ENCODE measurements at places on chromosomes 7 and 10.

- peak; percentile 91 for DNase-seq
These were observed 67.5 kb downstream of the PFKFB3 start for GRCh38 chr10:6269953-6270867.

GRCh38 chr7:137335814-137336213 lies 7.7 kb downstream of the PTN start:
- DNase-seq, result peak; percentile 5

- no peak for DNase-seq
These were observed 71.8 kb downstream of the SEMA3D start for GRCh38 chr7:85115006-85115405.

DNA sequence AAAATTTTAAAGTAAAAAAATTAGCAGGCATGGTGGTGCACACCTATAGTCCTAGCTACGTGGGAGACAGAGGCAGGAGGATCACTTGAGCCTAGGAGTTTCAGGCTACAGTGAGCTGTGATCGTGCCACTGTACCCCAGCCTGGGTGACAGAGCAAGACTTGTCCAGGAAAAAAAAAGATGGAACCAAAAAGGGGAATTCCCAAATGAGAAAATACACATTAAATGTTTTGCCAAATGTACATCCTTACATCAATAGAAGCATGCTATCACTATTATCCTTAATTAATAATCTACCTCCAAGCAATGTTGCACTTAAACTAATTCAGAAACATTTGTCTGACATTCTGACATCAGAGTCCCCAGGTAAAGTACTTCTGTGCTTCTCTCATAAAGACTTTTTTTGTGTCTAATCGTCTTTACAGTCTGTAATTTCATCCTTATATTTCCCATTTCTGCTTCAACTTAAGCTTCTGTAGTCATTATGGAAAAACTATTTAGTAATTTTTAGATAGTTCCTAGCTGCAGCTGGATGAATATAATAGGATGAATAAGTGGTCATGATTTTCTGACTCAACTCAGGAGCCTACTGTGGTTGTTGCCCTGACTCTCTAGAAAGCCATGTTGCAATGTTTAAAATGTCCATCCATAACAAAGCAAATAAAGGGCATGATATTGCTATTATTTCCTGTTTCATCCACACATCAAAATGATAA lies 57.7 kb downstream of the MYPN start:
- DNase-seq, result no peak

DNA sequence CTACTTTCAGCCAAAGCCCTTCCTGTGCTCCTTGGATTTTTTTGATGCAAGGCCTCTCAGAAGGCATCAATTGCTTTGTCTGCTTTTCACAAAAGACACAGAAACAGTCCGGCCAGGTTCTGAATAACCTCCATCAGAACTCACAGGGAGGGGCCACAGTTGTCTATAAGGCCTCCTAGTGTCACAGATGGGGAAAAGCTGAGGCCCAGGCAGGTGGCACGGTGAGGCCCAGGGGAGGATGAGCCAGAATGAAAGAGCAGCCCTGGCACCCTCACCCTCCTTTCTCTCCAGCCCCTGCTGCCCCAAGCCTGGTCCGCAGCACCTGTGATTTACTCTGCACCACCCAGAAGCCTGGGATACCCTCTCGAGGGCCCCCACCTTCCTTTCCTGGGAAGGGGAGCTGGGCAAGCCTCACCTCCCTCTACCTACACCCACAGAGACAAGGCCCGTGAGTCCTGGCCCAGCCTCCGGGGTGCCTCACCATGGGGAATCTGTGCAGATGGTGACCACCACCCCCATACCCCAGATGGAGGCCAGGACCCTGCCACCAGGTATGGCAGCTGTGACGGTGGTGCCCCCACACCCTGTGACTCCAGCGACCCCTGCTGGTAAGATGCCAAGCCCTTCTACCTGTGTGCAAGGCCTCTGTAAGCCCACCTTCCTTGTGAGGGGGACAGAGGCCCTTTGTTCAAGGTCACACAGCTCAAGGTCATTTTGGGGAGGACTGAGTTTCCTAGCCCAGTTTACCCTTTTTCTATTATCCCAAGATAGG lies 26.2 kb upstream of the ZNF467 start:
- DNase-seq, result peak; percentile 46

DNA sequence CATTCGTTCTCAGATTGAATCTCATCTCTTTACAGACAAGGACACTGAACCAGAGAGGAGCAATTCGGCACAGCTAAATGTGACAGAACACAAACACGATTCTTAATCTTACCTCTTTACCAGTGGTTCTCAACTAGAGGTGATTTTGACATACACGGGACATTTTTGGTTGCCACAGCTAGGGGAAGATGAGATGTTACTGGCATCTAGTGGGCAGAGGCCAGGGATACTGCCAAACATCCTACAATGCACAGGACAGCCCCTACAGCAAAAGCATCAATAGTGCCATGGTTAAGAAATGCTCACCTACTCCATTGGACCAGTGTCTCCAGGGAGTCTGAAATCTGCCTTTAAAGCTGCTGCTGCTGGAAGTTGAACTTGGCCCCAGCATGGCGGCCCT lies 27.3 kb downstream of the PDE1C start:
- DNase-seq, result no peak

GRCh38 chr7:107924841-107925504 lies 34.0 kb downstream of the DLD start:
- peak; percentile 7 for DNase-seq

DNA sequence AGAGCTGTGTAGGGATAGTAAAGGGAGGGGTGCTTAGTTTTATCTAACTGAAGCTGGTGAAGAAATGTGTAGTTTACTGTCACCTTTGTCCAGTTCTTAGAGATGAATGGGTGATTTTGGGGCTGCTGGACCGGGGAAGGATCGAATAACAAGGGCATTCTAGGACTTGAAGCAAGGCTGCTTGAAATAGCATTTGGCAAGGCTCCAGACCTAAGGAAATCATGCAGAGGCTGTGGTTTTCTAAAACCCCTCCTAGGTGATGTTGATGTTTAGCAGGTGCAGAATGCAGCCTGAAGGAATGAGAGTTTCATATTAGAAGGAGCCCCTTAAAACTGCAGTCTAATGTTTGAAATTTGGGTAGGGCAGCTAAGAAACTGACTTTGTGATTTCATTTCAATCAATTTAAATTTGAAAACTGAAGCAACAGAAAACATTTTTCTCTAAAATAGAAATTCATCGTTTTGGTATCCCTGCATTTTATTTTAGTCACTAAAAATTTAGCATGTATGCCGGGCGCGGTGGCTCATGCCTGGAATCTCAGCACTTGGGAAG lies 68.5 kb downstream of the TET1 start:
- no peak for DNase-seq

- no peak for DNase-seq
These were observed 502.6 kb downstream of the ADRA2A start for GRCh38 chr10:111579473-111579872.

- DNase-seq, result no peak
These were observed 218.7 kb downstream of the GALNT17 start for GRCh38 chr7:71350680-71351079.

DNA sequence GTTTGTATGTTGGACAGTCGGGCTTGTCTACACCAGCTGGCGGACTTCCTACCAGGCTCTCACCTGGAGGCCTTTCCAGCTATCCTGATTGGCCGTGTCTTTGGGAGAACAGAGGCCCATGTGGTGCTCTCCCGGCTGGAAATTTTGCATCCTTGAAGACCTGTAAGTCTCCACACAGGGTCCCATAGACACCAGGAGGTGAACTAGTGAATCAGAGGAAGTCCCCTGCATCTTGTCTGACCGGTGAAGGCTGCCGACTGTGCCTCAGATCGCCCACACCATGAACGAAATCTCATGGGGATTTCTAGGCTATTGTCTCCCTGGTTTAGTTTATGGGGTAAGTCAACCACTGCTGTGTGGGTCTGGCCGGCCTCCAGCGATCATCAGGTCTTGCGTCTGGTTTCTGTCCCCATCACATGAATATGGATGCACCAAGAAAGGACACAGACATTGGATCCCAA lies 108.4 kb upstream of the LYZL2 start:
- DNase-seq, result no peak

GRCh38 chr7:64755865-64756264 lies 38.4 kb upstream of the ZNF138 start:
- DNase-seq, result no peak

- no peak for DNase-seq
These were observed 1066.5 kb downstream of the TYW1 start for GRCh38 chr7:68063171-68063570.

DNA sequence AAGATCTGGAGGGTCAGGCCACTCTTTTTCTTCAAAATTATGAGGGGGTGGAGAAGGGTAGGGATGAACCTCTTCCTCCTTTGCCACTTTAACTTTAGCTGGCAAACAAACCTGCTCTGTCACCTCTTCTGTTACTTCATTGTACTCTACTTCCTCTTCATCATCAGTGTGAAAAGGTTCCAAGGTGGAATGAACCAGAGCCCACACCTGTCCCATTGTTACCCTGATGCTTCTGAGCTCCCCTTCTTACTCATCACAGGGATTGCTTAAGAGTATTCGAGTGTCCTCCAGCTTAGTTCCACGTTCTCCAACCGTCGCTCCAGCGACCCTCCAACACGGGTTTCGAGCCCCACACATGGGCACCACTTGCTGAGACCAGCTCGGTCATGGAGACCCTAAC lies 5.2 kb downstream of the MRPS24 start:
- DNase-seq, result no peak

DNA sequence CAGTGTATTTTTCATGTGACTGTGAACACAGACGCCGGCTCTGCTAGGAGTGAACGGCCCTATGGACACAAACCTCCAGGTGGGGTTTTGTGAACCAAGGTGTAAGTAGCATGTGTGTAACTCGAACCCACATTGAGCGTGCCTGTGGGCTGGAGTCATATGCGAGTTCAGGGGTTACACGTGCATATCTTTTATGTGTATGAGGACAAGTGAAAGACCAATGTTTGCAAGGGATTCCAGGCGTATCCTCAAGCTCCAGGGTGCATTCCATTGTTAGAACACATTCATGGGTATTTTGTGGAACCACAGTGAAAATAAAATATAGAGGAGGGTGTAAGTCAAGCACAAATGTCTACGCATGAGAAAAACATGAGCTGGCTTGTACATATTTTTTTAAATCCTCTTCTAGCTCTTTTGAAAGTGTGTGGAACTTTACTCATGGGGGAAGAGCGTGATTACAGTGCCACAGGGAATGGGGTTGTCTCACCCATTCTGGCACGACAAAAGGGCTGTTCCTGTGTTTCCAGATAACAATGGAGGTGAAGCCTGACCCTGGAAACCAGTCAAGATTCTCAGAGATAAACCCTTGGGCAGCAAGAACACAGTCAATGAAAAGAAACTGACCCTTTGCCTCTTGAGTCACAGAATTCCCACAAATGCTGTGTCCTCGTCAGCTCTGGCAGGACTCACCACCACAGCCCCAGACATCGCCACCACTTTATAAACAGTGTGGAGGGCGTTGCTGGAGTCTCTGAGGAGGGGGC lies 37.0 kb upstream of the GOT1 start:
- no peak for DNase-seq

DNA sequence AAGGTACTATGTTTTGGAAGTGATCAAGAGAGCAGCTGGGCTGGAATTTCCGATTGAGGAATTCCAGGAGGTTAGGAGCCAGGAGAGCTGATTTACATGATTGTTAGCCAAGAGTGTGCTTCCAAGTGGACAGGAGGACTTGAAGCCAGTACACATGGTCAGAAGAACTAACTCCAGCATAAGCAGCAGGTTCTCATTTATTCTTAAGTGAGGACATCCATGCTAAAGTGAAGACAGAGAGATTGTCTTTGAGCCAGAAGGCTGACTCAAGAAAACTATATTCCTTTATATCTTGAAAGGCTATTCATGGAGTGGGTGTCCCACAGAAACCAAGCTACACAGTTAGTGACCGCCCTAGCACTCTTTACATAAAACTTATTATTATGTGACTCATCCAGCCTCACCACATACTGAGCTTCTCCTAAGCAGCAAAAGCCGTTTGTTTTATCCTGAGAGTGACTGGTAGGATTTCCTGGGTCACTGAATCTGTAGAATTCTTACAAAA lies 56.7 kb upstream of the SEMA3A start:
- DNase-seq, result no peak

DNA sequence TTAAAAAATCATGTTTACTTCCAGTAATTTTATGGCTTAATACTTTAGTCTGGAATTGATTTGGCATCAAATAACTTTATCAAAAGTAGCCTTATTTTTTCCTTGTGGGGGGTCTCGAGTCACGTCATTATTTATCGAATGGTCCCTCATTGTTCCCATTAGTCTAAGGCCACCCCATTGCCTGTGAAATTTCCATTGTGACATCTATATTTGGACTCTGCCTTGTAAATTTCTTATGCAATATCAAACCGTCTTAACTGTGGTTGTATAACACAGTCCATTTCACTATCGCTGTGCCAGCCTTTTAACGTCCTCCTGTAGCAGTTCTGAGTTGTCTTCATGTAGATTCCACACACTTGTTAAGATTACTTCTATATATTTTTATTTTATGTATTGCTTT lies 103.9 kb upstream of the RET start:
- no peak for DNase-seq

GRCh38 chr10:98078774-98079173 lies 48.4 kb upstream of the CRTAC1 start:
- no peak for DNase-seq

DNA sequence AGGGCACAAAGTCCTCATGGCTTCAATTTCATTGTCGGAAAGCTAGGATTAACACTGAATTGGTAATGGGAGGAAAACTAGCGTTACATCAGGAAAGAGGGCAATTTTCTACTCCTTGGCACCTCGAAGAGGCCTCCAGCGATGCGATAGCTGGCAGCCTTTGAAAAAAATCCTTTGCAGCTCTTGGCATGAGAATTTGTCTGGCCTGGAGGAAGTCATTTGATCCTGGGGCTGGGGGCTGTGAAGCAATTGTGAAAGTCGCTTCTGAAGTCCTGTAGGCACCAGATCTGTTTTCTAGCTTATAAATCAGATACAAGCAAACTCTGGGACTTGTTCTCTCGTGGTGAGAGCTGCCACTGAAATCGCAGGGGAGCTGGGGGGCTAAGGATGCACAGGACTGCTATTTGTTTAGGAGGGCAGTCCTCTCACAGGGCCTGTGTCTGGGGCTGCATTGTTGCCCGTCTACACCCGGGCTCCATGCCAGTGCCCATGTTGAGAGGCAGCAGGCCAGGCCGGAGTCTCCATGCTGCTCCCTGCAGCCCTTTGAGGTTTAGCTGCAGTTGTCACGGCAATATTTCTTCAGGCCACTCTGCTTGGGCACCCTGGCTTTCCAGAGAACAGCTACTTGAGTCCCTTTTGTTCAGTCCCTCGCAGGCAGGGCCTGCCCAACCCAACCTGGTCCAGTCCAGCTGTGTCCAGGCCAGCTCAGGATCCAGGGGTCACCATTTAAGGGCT lies 206.8 kb upstream of the LYZL1 start:
- no peak for DNase-seq

- no peak for DNase-seq
These were observed 57.3 kb upstream of the TES start for GRCh38 chr7:116153050-116153449.

GRCh38 chr7:100879685-100880261 lies 4.9 kb downstream of the SRRT start:
- no peak for DNase-seq

- no peak for DNase-seq
These were observed 27.4 kb upstream of the ZNF438 start for GRCh38 chr10:31058795-31059703.

GRCh38 chr7:15709978-15710377 lies 23.5 kb upstream of the MEOX2 start:
- peak; percentile 20 for DNase-seq

- no peak for DNase-seq
These were observed 44.2 kb downstream of the ARHGAP12 start for GRCh38 chr10:31884386-31884785.
